Activated T-helper 1 cell treated with anti-CD3 and anti-CD28 coated beads, Interleukin-12 subunit alpha, Interleukin-12 subunit beta, Interleukin-2, Interleukin-4 antibody, amounts not matched to agents 30 ng/mL and 10 ng/mL and 1 ng/mL, durations not matched to agents 14 hours and 24 hours and 36 hours (primary cell): ENCODE measurements at places on chromosomes 6 and 20. TPM values are rescaled to one million over a fixed set of nuclear protein-coding genes. Genes with fewer than 3 reads are reported as not detected.

Gene BRD2
- 316 and 330 TPM in 2 replicates for total RNA-seq

- H3K27ac ChIP-seq: no peak overlapping the region
- H3K36me3 ChIP-seq: peaks cover 2% of the 10 kb centered on the region
- DNase-seq: no peak
- no peak overlapping the region for H3K4me3 ChIP-seq
Observed at GRCh38 chr6:10643201-10643651, 51.2 kb downstream of the C6orf52 start.

DNA sequence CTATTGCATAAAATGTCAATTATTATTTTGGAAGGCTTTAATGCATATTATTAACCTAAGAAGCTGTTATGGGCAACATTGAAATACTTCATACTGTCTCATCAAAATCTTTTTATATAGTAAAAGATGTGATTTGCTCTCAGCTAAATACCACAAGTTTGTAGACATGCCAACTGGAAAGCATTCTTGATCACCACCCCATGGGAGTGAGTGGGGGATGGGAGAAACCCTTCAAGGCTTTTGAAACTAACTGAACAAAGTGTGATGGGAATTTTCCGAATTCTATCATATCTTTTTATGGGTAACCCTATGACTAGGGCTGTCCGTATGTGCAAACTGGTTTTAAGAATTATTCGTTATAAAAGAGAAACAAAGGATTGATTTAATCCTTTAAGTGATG, 377.3 kb upstream of the JAG1 start:
- no peak overlapping the region for H3K27ac ChIP-seq
- no peaks in the 10 kb centered on the region for H3K27me3 ChIP-seq
- H3K4me3 ChIP-seq: no peak overlapping the region
- no peaks in the 10 kb centered on the region for H3K36me3 ChIP-seq
- H3K4me1 ChIP-seq: no peaks in the 10 kb centered on the region
- no peak for DNase-seq

DNA sequence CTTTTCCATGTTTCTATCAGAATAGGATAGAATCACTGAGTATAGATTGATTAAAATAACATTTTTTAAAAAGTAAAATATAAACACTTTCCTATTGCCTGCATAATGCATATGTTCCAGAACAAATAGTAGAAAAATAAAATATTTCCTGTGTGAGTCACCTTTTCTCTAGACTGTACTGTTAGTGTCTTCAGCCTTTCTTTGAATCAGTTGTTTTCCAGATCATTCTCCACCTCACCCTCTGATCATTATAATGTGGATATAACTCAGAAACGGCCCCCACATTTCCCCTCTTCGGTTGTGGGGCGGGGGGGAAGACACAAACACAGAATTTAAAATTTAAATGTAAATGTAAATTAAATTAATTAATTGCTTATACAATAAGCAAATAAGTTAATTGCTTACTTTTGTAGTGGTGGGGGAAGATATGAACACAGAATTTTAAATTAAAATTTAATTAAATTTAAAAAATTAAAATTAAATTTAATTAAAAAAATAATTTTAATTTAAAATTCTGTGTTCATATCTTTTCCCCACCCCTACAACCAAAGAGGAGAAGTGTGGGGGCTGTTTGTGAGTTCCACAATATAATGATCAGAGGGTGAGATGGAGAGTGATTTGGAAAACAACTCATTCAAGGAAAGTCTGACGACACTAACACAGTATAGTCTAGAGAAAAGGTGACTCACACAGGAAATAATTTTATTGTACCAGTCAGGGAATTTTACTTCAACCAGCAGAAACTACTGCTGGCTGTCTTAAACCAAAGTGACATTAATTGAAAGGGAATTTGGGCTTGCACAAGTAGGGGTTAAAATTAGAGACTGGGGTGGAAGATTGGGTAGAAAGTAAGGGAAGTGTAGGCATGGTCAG, 37.1 kb upstream of the PROKR2 start:
- H3K27me3 ChIP-seq: peaks cover 1% of the 10 kb centered on the region
- no peak overlapping the region for H3K4me3 ChIP-seq
- H3K36me3 ChIP-seq: no peaks in the 10 kb centered on the region
- no peak for DNase-seq
- peaks cover 5% of the 10 kb centered on the region for H3K4me1 ChIP-seq

Gene DEFB119
- not detected in 2 replicates for total RNA-seq

Gene HEY2
- total RNA-seq: not detected in 2 replicates

Gene NOX3
- not detected in 2 replicates for total RNA-seq

Gene NHSL1
- total RNA-seq: 0.49 and 0.86 TPM in 2 replicates

Gene FAM83D
- total RNA-seq: 11.0 and 12.4 TPM in 2 replicates
